A549 treated with GW870086 at 1 μM for 4 hours (cell line): ENCODE measurements at places on chromosomes 6 and 20. TPM values are rescaled to one million over a fixed set of nuclear protein-coding genes. Genes with fewer than 3 reads are reported as not detected.

The LINC00237 gene
- total RNA-seq: not detected in 5 replicates

The GGT7 gene
- 5.2 to 8.9 TPM (median 8.0 TPM) in 5 replicates for total RNA-seq

The NFATC2 gene
- 7.0 to 9.5 TPM (median 8.5 TPM) in 5 replicates for total RNA-seq

The DPPA5 gene
- not detected in 5 replicates for total RNA-seq

The WASF1 gene
- total RNA-seq: 10.7 to 13.3 TPM (median 10.8 TPM) in 5 replicates

The MAS1 gene
- not detected in 5 replicates for total RNA-seq

The CST5 gene
- not detected in 5 replicates for total RNA-seq
